Mesothelial cell of epicardium (in vitro differentiated cells): ENCODE measurements at places on chromosomes 2 and 18.

GRCh38 chr2:21501376-21502027 is 377.7 kb downstream of the TDRD15 start:
- DNase-seq = no peak

GRCh38 chr2:68287580-68288441 is 31.9 kb downstream of the CNRIP1 start:
- DNase-seq = no peak

- no peak for DNase-seq
These were observed 67.2 kb upstream of the ACYP2 start for GRCh38 chr2:54048117-54048785.

GRCh38 chr18:58924473-58924872 is 59.8 kb downstream of the ZNF532 start:
- no peak for DNase-seq

- DNase-seq = no peak
These were observed 636.1 kb downstream of the TDRD15 start for GRCh38 chr2:21759819-21760218.

DNA sequence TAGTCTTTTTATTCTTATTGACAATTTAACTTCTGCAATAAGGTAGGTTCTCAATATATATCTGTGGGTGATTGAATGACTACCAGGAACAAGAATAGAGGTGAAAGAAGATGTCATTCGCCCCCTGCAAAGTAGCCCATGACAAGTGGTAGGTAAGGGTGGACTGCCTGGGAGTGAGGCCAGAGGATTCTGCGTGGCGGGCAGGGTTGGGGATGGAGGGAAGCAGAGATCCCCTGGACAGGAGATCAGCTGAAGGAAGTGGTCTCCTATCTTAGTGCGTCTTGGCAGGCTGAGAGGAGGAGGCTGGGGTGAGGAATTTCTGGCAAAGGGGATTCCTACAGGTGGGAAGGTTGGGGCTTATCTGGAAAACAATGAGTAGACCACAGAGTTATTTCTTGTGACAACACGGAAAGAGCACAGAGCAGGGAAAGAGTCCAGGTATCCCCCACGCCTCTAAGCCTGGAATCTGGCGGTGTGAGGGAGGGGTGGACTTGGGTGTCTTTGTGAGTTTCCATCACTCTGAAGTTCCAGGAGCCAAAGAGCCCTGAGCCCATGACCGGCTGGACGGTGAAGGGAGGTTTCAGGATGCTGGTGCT is 21.5 kb upstream of the MYCN start:
- no peak for DNase-seq

GRCh38 chr2:236558036-236558435 is 11.6 kb upstream of the ACKR3 start:
- DNase-seq = no peak

- DNase-seq = no peak
These were observed 555.0 kb upstream of the GYPC start for GRCh38 chr2:126100962-126101361.

DNA sequence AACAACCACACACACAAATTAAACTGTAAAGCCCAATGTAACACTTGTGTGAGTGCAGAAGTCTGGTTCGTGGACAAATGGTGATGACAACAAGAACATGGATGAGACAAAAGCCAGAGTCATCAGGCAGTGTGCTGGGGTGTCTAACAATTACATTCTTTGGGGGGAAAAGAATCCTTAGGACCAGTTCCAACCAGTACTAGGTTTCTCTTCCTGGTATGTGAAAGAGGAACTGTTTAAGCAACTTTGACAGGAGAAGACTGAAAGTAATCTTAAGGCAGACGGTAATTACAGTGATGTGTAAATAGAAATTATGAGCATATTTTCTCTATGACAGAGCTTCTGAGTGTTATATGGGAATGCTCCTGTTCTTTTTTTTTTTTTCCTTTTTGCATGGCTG is 133.4 kb downstream of the AFF3 start:
- DNase-seq = no peak

GRCh38 chr2:18598848-18599484 is 9.6 kb upstream of the NT5C1B start:
- DNase-seq = no peak

DNA sequence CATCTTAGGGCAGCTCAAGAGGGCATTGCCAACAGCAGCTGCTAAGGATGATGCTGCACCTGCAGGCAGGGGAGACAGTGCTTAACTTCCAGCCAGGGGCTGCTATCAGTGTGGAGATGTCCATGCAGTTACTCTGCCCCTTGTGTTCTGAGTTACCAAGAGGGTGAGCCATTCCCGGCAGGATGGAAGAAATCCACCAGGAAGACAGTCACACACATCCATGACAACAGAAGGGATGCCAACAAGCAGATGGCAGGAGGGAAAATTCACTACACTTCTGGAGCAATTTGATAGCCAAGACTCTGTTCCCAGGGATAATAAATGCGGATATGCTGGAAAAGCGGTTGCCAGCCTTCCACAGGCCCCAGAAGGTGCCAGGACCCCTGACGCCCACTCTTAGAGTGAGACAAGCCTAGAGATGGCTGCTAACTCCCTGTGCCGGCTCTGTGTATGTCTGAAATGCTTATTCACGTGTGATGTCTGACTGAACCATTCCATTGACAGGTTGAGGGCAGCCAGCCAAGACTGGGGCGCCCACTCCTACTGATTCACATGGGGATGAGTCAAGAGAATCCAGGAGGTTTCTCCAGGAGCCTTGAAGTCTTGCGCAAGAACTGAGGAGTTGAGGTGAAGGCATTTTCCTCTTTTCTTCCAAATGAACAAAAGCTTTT is 24.5 kb downstream of the LOXHD1 start:
- peak; percentile 34 for DNase-seq

DNA sequence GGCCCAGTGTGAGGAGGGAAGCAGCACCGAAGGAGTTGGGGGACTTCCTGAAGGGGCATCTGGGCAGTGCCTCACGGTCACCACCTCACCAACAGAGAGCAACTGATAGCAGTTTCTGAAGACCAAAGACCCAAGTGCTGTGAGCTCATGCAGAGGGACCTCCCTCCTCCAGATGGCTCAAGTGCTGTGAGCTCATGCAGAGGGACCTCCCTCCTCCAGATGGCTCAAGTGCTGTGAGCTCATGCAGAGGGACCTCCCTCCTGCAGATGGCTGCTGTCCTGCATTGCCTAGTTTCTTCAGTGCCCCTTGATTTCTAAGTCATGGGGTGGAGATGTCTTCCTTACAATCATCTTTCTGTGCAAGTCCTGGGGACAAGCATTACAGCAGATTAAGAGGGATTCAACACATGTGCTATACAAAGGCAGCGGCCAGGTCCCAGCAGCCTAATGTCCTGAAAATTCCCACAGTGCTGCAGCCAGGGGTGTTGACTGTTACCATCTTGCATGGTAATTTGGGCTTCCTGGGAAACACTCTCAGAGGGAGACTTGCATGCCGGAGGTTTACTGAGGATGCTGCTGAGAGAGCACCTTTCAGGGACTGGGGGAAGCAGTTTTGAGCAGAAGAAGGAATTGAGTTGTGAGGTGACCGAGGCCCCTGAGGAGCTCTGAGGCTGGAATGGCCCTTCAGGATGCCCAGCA is 409.3 kb downstream of the GALR1 start:
- no peak for DNase-seq

DNA sequence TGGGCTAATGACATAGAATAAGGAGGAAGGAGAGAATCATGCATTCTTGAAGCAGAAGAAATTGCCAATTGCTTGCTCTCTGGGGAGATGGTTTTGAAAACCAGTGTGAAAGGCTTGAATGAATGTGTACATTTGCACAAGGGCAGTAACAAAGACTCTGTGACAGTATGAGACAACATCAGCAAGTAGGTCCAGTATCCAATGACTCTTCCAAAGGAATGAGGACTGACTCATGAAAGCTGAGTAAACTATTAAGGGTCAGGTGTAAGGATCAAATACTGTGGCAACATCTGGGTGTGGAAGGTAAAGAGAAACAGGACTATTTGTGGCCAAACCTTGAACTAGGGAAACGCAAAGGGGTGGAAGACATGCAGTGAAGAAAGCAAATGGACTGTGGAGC is 886.0 kb upstream of the CHAC2 start:
- DNase-seq = no peak

DNA sequence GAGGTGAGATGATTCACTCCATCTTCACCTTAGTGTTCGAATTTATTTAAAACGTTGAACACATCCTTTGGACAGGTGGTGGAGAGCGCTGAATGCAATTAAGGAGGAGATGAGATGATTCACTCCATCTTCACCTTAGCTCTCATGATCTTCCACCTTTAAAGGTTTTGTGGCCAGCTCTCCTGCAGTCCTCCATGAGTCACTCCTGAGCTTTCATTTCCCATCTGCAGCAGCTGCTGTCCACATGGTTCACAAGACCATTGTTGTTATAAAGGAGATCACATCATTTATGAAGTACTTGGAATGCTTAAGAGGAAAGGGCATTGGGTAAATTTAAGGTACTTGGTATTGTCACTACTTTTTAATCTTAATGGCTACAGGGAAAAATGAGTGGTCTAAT is 298.5 kb downstream of the PAX3 start:
- no peak for DNase-seq

DNA sequence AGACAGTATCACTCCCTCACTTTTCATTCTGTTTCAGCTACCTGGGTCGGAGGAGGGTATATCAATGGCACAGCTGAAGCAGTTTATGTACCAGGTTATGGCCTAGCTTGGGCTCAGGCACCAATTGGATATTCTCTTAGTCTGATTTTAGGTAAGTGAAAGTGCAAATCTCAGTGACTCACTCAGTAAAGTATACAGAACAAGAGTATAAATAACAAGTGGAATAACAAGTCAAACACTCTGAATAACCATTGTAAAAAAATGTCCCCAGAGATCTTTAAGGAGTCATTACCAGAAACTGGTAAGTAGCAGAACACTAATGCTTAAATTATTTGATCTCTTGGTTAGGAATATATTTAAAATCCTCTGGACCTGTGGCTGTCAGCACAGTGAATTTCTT is 5.7 kb downstream of the SLC5A7 start:
- no peak for DNase-seq

DNA sequence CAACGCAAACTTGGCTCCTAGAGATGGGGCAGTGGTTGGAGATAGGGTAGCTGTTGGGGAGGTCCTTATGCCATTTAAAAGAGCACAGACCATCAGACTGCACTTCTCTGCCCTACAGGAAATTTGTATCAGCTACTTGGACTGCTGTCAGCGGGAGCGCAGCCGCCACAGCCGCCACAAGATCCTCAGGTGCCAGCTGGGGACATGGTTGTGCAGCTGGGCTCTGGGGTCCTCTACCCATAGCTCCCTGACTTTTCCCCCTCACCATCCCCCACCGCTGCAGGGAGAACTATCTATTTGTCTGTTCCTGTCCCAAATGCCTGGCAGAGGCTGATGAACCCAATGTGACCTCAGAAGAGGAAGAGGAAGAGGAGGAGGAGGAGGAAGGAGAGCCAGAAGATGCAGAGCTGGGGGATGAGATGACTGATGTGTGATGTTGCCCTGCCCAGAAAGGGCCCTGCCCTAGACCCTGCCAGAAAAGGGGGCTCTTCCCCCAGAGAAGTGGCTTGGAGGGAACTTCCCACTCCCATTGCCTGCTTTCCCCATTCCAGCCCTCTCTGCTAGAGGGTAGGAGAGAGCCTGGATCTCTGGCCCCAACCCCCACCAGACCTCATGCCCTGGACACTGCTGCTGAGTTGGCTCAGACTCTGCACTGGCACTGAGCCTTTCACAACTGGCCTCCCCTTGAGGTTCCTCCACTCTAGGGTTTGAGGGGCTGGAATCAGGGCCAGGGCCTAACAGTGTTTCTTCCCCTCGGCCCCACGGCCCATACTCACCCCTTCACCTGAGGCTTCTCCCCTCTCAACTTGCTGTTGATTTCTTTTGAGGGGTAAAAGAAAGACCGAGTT is 7.3 kb downstream of the PRADC1 start:
- DNase-seq = no peak

DNA sequence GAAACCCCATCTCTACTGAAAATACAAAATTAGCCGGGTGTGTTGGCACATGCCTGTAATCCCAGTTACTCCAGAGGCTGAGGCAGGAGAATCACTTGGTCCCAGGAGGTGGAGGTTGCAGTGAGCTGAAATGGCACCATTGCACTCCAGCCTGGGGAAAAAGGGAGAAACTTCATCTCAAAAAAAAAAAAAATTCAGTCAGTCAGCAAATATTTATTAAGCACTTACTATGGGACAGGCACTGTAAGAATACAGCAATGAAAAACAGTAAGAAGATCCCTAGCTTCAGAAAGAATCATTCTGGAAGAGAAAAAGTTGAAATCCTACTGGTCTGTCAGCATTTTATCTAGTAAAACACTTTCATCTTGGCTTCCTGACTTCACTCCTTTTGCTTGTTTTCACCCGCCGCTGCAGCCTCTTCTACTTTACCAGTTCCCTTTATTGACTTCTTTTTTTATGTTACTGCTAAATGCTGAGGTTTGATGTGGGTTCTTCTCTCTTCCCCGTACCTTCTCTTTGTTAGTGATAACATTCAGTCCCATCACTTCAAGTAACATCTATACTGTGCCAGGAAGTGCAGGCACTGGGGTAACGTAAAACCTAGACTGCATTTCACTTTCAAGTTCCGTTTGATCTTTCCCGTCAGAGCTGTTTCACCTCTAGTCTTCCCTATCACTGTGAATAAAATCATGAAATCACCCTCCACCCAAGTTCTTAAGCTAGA is 10.8 kb upstream of the TAF4B start:
- DNase-seq = no peak

DNA sequence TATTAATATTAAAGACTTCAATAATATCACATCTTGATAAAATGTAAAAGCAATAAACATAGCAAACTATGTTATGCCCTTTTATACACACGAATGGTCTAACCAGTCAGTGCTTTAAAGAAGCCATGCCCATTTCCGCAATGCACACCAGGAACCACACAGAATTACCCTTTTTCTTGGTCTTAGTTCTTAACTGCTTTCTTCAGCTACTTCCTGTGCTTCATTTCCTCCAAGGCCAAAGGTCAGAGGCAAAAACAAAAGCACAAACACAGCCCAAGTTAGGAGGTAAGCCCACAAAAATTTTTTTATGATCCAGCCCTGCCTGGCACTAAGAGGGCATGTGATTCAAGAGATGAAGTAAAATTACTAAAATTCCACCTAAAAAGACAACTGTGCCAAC is 267.2 kb downstream of the FBXO15 start:
- DNase-seq = no peak

DNA sequence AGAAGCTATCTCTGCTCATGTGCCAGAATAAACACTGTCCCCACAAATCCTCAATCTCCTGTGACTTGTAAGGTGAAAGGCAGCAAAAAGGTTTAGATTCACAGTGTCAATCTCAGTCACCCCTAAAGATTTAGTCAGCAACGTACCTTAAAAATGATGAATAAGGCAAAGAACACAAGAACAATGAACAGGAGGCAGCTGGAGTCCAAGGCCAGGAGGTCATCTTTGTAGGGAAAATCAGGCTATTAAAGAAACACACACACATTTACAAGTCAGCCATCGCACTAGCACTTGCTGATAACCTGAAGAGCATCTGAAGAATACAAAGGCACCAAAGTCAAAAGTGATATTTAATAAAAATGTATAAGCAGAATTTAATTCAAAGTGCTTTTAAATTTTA is 16.6 kb downstream of the LAPTM4A start:
- DNase-seq = no peak

- DNase-seq = no peak
These were observed 59.1 kb downstream of the NCK2 start for GRCh38 chr2:105803773-105804172.

- DNase-seq = no peak
These were observed 210.5 kb upstream of the GATA6 start for GRCh38 chr18:21958707-21959450.
